Muscle of back (tissue), 13 donors: ENCODE measurements at places on chromosomes 3 and 15.

DNA sequence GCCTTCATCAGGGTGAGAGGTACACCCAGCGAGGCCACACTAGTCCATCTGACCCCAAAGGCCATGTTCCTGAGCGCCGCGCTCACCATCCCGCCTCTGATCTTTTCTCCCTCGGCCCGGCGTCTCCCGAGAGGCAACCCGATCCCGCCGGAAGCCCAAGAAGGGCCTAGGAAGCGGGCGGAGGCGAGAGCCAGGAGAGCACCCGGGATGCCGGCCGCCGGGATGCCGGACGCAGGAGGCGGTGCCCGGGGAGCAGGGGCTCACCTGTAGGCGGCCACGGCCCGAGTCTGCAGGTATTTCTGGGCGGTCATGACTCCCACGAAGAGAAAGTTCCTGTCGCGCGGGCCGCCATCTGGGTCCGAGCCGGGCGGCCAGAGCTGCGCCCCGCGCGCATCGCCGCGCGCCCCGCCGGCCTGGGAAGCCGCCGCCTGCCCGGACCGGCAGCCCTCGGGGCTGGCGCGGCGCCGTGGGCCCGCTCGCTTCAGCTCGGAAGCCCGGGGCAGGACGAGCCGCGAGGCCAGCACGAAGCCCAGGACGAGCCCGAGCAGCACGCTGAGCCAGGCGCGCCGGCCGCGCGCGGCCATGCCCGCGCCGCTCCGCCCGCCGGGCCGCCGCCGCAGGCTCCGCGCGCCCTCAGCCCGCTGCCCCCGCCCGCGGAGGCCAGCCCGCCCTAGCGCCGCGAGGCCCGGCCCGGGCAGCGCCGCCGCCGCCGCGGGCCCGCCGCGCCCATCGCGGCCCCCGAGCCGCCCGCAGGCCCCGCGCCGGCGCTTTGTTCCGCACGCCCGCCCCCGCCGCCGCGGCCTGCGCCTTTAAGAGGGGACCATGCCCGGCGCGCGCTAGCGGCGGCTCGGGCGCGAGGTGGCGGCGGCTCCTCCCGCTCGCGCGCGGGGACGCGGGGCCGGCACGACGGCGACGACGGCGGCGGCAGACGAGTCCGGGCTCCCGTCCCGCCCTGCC is 697 bp downstream of the CHSY1 start:
- no peak for DNase-seq

- no peak for DNase-seq
These were observed 760 bp downstream of the FANCI start for GRCh38 chr15:89244574-89244903.

GRCh38 chr15:37015451-37015850 is 84.9 kb downstream of the MEIS2 start:
- DNase-seq, result no peak

DNA sequence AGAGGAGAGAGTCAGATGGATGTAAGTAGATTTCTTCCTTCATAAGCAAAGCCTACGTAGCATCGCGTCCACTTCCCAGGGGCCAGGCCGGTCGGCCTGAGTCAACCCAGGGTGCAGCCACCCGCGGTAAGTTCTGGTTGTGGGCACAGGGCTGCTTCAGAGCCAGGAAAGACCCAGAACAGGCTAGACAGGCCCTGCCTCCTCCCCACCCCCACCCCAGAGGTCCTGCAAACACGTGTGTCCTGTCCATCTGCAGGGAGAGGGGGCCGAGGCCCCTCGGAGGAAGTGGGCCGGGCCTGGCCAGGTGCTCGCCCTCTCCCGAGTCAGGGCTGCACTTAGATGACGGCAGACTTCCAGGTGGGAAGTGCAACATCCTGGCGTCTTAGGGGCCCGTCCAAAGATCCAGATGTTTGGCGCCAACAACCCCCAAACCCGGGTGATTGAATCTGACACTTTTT is 100.8 kb upstream of the ALDH1A3 start:
- peak; percentile 21 for DNase-seq
